HFFc6 (cell line): ENCODE measurements at places on chromosomes 5 and 9.

- no peak for DNase-seq
Measured at GRCh38 chr5:133994990-133995333, 9.8 kb downstream of the VDAC1 start.

DNA sequence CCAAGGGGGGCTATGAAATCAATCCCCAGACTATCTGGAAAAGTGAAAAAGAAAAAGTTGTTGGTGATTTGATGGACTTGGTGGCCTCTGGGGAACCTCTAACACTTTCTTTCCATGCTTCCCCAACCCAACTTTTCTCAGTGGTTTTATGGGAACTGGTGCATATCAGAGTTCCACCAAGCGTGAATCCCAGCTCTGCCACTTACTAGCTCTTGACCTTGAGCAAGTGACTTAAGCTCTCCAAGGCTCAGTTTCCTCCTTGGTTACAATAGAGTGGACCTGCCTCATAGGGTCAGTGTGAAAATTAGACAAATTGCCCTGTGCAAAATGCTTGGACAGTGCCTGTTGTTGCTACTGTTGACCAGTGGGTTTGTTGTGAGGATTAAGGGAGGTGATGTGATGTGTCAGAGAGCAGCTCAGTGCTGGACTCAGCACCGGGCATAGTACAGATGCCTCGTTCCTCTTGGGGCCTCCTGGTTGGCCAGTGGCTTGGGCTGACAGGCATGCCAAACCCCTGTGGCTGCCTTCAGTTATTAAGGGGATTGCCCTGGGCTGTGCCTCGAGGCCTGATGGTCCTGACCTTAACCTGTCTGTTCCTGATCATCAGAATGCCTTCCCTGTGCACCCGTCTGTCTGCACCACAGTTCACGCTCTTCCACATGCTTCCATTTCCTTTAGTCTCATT is 49.3 kb downstream of the COL15A1 start:
- peak; percentile 19 for DNase-seq

GRCh38 chr5:65482736-65483545 is 1.2 kb upstream of the ADAMTS6 start:
- peak; percentile 46 for DNase-seq

GRCh38 chr5:158769696-158770095 is 330.0 kb downstream of the EBF1 start:
- DNase-seq = no peak

DNA sequence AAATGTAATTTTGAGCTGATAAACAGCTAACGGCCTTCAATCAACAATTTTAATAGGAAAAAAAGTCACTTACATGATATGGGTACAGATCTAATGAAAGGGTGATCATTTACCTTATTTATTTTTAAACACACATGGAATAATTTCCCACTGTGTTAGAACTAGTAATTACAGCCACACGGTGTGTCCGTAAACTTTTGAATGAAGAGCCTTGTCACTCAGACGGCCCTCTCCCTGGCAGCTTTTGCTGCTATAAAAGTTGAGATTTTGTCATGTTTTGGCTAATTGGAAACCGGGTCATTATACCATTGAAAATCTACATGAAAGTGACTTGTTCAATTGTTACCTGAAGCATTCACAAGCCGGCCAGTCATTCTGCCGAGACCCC is 15.7 kb downstream of the CFAP77 start:
- no peak for DNase-seq

- peak; percentile 79 for DNase-seq
Measured at GRCh38 chr9:114525513-114525912, 20.2 kb upstream of the WHRN start.

GRCh38 chr5:139571966-139572365 is 10.8 kb downstream of the UBE2D2 start:
- no peak for DNase-seq

DNA sequence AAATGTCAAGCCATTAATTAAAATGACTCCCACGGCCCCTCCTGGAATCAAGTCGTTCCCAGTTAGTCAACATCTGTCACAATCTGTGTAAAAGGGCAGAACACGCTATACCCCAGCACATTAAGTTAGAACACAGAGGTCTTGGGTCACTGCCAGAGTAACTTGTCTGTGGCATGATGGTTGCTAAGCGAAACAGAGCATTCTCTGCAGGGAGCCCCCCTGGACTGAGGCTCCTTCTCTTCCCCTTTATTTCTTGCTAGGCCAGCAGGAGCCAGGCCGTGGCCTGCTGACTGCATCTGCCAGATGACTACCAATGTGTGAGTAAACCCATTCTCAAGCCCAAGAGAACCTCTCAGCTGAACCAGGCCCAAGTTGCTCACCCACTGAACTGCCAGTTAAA is 51.9 kb upstream of the ZBED3 start:
- DNase-seq = peak; percentile 4
